NCI-H1105 treated with DMSO at 0.1 percent for 48 hours (cell line): ENCODE measurements at places on chromosomes 5 and 9.

DNA sequence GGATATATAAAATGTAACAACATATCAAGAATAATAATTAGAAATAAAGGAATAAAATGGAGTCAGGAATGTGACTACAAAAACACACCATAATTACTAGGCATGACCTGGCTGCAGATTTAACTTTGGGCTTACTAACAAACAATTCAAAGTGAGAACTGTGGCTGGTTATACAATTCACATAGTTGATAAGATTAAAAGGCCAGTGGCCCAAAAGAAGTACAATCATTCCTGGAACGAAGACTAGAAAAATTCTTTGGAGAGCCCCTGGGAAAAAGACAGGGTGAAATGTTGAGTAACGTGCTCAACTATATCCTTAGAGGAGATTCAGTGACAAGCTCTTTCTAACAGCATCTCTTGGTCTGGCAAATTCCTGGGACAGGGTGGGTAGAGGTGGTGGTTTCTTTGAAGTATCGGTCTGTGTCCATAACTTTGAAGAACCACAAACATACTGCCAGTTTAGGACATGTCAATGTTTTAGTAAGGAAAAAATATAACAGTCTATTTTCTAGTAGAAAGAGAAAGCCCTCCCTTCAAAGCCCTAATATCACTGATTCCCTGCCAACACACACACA is 75.0 kb upstream of the IL6ST start:
- no peak for DNase-seq

DNA sequence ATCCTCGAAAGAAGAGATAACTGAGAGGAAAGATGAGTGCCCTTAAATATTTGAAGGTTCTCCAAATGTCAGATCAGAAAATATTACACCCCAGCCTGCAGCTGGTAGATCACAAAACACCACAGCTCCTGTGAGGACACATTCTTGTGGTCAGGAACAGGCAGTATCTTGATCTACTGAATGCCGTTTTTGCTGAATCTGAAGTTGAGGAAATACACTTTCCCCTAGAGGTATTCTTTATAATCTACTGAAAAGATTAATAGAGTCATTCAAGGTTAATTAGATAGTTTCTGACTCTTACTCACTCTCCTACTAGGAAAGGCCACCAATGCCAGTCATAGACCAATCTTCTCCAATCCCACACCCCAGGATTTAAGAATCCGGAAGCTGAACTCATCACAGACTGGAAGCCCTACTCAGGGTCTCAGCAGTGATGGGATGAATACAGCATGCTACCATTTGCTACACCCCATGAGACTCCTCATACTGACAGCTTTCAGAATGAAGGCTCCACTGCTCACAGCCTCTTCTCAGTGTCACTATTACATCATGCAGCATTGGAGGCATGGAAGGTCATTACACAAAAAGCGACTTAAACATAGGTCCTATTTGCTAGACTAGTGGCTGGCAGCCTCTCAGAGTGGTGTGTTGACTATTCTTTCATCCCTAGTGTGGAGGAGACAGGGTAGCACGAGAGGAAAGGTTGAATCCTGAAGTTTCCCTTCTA is 143.9 kb upstream of the SLC1A3 start:
- no peak for DNase-seq

DNA sequence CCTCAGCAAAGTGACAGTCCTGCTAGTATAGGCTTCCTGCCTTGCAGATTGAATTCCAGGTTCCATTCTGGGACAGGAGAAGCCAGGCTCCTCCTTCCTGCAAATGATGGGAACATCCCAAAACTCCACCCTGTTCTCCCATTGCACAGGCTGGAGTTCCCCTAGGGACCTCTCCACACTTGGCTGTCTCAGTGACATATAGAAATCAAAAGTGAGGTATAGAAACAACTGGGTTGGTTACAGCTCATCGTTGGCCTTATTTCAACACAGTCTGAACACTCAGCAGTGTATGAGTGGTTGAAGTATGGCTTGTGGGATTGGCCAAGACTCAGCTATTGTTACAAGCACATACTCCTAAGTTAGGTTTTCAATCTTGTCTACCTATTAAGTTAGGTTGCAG is 157.8 kb upstream of the FTMT start:
- DNase-seq = no peak

DNA sequence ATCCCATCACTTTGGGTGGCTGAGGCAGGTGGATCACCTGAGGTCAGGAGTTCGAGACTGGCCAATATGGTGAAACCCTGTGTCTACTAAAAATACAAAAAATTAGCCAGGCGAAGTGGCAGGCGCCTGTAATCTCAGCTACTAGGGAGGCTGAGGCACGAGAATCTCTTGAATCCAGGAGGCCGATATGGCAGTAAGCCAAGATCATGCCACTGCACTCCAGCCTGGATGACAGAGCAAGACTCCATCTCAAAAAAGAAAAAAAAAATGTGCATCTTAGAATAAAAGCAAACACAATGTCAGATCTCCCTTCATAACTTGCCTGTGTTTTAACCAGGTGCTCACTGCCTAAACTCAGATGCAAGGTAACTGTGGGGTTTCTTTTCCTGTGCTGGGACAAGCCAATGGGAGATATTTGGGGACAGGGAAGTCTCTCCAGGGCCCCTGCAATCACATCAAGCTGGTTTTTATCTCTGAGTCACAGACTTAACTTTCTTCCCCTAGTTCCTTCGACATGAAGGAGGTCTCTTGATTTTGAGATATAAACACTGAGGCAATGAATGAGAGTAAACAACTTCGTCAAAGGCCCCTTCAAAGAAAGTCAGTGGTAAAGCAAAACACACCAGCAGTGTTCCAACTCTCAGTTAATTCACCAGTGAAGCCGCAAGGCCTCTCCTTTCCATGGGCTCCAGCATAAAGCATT is 99.1 kb downstream of the SNX18 start:
- DNase-seq = no peak

DNA sequence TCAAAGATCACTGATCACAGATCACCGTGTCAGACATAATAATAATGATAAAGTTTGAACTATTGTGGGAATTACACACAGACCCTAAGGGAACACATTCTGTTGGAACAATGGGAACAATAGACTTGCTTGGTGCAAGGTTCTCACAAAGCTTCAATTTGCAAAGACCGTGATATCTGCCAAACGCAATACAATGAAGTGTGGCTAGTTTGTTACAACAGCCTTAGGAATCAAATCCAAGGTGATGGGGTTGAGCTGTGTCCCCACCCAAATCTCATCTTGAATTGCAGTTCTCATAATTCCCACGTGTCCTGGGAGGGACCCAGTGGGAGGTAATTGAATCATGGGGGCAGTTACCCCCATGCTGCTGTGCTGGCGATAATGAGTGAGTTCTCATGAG is 20.8 kb downstream of the KYAT1 start:
- DNase-seq = no peak

DNA sequence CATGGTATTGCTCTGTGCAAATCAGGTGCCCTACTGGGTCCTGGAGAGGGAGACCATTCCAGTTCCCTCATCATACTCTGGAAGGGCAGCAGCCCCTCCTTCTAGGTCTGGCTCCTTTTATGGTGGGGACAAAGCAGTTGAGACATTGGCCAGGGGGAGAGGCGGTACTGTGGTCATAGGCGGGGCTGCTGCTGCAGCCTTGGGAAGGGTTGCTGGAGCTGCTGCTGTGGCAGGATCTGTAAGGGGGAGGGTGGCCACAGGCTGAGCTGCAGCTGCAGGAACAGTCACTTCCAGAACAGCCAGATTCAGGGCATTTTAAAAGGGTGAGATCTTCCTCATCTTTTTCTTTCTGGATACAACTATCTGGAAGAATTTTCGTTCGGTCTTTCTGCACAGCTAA is 233.0 kb upstream of the SGCD start:
- DNase-seq = no peak

- no peak for DNase-seq
Measured at GRCh38 chr9:85645909-85646627, 95.7 kb downstream of the AGTPBP1 start.

GRCh38 chr5:124342584-124342983 is 403.9 kb downstream of the ZNF608 start:
- DNase-seq = no peak

DNA sequence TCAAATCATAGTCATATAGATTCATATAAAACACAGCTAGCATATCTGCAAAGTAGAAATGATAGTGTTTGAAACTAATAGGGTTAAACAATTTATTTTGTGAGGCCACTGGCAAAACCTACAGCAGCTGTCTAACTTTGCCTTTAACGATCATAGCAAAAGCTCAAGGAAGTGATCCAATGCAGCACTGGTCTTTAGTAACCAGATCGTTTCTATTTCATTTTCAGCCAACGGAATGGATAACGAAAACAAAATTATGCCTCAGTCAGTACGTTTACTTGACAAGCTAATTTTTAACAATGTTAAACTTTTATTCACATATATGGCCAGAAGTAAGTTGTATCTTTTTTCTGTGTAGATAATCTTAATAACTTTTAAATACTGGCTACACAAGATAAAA is 17.7 kb downstream of the MLLT3 start:
- no peak for DNase-seq

DNA sequence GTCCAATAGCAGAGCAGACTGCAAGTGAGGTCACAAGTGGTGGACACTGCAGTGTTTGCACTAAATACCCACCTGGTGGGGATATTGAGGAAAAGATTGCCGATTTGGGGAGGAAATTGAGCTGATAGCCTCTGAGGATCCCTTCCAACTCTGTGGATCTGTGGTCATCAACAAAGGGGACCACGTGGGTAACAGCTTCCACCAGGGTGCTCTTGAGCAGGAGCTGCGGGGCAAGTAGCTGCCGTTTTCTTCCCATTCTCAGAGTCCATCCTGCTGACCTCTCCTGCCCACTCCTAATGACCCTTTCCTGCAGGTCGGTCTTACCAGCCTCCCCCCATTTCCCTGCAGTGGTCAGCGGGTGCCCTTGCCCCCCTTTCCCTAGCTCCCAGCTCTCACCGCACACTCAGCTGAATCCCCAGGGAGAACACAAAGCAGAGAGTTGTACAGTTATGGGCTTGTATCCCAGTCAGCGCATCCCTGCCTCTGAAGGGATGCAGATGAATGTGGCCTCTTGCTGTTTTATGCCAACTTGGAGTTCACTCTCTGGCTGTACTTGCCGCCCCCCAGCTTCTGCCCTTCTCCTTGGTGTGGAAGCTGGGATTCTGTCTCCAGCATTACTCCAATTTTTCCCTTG is 18.0 kb downstream of the DAPK1 start:
- no peak for DNase-seq

DNA sequence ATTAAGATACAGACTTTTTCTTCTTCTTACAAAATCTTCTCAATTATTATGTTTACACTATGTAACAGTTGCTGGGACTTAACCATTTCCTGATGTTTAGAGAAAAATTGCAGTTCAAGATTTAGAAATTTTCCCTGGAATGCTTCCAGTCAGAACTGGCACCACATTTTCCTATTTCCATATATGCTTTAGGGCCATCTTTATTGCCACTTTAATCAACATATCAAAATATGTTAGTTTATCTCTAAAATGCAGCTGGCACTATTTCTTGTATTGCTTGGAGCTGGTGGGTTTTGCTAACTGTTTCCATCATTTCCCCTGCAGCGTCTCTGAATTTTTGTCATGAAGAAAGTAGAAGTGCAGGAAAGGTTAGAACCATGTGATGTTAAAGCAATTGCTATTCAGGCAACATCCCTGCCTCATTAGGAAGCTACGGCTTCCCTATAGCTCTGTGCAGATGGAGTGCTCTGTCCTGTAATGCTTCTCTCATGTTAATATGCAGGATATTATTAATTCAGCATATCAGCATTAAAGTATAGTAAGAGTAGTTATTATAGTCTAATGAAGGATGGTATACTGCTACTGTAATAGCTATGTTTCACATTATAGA is 269.1 kb downstream of the MTRR start:
- no peak for DNase-seq

GRCh38 chr5:42889311-42889933 is 77.7 kb upstream of the SELENOP start:
- peak; percentile 65 for DNase-seq
